ENCODE measurements at places on chromosomes 5 and 9.

DNA sequence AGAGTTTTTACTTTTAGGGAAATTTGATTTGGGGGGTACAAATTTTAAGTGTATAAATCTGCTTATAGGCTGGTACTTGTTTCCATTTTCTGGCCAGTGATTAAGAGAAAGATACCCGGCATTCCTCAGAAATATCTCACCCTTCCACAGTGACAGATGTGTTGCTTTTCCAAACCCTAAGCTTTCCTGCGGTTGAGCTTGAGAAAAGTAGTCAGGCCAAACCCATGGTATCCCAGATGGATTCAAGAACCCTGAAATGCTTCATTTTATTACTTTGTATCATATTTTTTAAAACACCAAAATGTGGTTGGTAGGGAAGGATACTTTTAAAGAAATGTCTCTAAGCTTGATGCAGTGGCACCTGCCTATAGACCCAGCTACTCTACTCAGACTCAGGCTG is 23.5 kb downstream of the SPTAN1 start:
- no peak for DNase-seq

DNA sequence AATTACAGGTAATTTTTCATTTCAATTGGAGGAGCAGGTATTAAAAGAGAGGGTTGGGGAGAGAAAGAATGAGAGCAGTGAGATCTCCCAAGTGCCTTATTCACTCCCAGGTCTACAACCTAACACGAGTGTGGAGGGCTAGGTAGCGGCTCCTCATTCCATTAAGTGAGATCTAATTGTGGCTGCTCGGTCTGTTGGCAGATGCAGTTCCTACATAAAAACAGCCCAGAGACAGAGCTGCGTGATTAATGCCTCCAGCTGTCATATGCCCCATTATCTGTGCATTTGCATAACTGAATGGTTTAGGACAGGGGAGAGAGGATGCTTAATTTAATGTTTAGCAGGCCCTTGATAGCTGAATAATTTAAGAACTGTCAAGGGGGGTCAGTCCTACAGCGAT is 100.5 kb downstream of the PSAT1 start:
- no peak for DNase-seq

- DNase-seq = no peak
Measured at GRCh38 chr5:19369048-19369447, 619.0 kb downstream of the CDH18 start.

GRCh38 chr5:154181161-154181560 is 9.4 kb upstream of the GALNT10 start:
- no peak for DNase-seq

- no peak for DNase-seq
Measured at GRCh38 chr9:99873943-99874584, 32.4 kb upstream of the STX17 start.

- no peak for DNase-seq
Measured at GRCh38 chr9:112124156-112124555, 50.9 kb downstream of the SUSD1 start.

GRCh38 chr5:35626108-35626507 is 8.4 kb downstream of the SPEF2 start:
- no peak for DNase-seq

DNA sequence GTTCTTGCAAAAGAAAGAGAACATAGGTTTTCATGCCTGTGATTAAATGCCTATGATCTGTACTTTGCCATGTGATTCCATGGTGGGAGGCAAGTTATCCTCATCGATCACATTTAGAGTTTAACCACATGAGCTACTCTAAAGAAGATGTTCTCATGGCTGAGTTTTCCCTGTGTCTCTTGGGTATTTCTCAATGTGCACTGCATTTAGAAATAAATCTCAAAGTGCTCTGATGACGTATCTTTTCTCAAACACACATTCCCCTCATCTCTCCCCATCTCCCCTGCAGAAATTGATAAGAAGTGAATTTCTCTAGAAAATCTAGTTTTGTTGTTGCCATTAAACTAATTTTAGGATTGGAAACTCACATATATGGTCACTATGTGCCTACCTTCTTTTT is 282.2 kb downstream of the SEMA5A start:
- DNase-seq = no peak

- DNase-seq = no peak
Measured at GRCh38 chr9:14173713-14174112, 140.2 kb downstream of the NFIB start.

GRCh38 chr9:89026876-89027275 is 35.6 kb downstream of the S1PR3 start:
- DNase-seq = peak; percentile 81

- no peak for DNase-seq
Measured at GRCh38 chr9:136840877-136841645, 1.2 kb upstream of the AJM1 start.

DNA sequence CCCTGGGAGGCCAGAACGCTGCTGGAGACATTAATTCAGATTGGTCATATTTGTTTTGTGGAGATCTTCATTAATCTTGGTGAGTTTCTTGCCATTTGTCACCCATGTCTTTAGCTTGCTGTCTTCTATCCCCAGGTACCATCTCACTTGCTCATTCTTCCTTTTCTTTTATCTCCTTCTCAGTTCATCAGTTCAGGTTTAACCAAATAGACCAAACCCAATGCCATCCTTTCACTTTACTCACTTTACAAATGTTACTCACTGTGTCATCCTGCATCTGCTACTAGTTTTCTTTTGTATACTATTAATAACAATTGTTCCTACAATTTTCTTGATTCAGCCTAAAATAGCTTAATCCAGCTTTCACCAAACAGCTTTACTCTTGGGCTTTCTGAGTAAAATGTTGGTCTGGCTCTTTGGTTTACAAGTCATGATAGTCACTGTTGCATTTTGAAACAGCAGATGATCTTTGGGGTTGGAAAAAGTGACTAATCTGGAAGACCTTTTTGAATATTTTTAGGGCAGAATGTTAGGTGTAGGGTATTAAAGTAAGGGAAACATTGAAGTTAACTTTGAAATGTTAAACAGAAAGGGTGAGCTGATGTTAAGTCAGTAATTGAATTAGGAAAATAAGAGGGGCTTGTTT is 246.9 kb downstream of the ZSWIM6 start:
- no peak for DNase-seq

GRCh38 chr5:154505567-154505966 is 27.5 kb upstream of the HAND1 start:
- DNase-seq = no peak

DNA sequence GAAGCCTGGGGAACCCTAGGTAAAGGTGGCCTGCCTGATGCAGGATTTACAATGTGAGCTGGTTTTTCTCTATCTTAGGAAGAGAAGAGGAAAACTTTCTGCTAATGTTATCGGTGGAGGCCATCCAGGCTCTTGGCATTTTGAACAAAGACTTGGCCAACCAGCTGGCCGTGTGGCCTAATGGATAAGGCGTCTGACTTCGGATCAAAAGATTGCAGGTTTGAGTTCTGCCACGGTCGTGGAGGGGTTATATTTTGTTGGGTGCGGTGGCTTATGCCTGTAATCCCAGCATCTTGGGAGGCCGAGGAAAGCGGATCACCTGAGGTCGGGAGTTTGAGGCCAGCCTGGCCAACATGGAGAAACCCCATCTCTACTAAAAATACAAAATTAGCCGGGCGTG is 9.6 kb downstream of the C9orf152 start:
- no peak for DNase-seq

GRCh38 chr5:103918668-103919367 is 356.2 kb upstream of the NUDT12 start:
- no peak for DNase-seq

- DNase-seq = no peak
Measured at GRCh38 chr5:2441495-2442180, 309.8 kb downstream of the IRX2 start.

GRCh38 chr9:127917603-127918002 is 762 bp upstream of the ST6GALNAC4 start:
- peak; percentile 55 for DNase-seq

DNA sequence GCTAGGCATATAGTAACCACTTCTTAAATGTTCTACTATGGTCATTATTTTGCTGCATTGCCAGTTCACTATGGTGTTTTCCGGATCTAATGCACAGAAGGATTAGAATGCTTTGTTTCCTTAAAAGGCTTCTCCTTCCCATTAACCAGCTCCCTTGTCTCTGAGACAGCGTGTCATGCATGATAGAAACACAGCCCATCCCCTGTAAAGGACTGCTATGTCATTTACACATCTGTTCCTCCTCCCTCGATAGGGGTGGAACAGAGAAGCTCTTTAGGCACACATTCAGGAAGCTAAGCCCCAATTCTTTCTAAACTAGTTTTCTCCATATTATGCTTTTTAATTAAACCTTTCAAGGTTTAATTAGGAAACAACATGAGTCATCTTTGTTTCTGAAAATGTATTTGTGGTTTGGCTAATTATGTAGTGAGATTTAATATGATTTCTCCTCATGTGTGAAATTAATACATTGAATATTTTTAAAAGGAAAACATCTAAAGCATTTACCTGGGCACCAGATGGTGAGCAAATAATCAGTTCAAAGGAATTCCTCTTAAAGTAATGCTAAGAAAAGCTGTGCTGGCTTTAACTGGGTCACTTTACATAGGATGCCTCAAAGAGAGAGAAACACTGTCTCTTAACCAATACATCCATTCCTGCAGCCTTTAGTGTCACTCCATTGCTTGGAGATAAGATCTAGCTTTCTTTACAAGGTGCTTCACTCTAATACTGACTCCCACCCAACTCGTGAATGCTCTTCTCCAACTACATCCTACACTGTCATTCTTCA is 133.3 kb upstream of the PPP1R2B start:
- DNase-seq = no peak

DNA sequence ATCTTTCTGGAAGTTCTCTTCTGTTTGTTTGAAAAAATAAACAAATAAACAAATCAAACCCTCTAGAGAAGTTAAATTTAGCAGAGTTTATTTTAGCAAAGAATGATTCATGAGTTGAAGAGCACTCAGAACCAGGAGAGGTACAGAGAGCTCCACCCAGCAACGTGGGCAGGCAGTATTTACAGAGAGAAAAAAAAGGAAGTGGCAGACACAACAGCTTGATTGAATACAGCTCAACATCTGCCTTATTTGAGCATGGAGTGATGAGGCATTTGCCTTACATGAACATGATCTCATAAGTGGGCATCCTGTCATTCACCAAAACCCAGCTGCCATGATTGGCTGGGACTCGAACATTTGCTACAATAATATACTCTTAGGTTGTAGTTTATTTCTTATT is 381.6 kb upstream of the ADAMTS16 start:
- no peak for DNase-seq

- DNase-seq = no peak
Measured at GRCh38 chr5:146967646-146968045, 89.1 kb upstream of the PPP2R2B start.

DNA sequence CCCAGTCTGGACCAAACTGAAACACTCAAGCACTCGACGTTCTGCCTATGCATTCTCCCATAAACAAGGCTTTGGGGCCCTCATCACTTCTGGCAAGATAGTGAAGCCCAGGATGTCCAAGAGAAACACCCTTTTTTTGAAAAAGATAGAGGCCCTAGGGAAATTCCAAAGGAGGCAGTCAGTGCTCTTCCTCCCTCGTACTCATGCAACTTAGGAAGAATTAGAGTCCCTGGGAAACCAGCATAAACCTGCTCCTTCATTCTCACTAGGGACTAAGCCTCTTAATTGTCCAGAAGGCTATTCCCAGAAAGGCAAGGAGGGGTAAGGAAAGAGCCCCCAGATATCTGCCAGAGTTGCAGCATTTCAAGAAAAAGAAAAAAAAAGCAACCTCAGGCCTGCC is 7.8 kb upstream of the RUSC2 start:
- DNase-seq = no peak

DNA sequence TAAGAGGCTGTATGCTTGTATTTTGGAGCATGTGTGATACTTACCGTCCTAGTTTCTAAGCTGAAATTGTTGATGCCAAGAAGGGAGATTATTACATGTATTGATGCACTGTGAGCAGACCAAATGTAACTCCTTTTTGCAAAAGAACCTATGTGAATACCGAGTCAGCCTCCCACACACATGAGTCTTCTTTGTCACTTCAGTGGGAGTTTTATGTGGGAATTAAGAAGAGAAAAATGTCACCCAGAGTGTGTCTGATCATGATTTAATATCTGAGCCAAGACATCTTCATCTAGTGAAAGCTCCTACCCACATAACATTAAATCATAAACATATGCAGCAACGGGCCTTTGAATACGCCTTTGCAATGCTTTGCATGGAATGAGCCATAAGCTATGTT is 380.3 kb upstream of the ACTBL2 start:
- DNase-seq = peak; percentile 1
